ENCODE measurements at places on chromosomes 5 and 9.

DNA sequence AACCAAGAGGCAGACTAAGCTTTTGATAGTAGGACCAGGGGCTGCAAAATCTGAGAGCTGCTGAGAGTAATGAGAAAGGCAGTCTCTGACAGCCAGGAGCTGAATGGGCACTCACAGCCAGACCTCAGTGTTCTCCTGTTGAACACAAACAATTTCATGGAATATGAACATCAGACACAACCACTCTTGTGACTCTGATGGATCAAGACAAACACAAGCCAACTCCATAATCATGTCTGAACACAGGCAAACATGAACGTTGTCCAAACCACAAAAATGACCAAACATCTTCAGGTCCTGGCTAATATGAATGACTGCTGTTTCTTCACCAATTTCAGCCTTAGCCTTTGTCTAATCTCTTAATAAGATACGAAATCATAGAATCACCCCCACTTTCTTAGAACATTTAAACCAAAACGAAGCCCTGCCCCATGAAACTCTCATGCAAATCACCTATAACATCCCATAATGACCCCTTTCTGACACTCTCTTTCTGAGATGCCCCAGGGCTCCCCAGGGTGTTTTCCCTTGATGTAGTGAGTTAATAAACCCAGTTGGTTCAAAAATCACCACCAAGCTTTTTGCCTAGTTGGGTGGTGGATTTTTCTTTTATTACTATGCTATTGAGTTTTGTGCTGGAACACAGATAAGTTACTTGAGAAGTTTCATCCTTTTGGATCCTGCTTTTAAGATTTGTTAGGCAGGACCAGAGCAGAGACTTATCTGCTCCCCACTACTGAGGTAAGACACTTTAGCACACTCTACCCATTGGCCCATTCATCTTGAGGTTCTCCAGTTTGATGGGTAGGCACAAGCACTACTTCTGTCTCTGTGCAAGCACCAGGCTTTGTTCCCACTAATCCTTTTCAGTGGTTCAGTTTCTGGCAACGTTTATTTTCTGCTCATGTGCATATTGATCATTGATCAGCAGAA, 5.9 kb upstream of the ERAP2 start:
- no peak for DNase-seq

DNA sequence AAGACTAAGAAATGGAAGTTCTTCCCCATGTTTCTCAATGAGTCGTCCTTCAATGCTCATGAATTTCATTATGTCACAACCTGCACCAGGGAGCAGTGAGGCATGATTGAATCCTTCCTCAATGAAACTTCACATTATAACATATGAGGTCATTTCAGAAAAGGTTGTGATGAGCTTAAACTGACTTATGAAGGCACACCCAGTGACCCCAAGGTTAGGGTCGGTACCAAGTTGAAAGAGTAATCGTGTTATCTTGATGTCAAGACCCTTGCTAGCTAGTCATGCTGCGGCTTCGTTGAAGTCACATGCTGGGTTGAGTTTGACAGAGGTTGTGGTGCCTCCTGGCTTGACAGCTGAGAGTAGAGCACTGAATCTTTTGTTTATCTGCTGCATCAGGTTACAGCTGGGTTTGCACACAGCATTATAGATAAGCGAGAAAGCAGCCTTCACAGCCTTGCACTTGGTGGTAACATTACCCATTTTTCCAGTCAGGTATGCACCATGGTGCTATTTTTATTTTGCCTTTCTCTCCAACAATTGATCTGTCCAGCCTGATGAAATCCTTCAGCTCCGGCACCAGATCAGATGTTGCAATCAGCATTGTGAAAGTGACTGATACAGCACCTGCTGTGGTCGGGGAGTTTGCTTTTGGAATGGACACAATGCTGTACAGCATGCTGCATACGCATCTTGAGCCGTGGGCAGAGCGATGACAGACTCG, 133.2 kb downstream of the ERCC6L2 start:
- DNase-seq, result no peak

DNA sequence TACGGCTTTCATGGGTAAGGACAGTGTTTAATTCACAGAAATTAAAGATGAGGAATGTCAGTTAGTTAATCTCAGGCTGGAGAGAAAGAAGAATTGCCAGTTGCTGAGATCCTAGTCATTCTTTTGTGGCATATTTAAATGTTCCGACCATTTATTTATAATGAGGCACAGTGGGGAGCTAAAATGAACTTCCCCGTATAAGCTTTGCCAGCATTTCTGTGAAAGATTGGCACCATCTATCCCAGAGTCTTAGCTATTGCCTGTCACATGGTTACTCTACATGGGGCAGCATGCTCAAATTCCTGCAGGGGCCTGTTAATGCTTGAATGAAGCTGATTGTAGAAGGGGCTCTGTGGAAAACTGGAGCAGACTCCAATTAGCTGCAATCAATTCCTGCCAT, 314.1 kb downstream of the PRELID2 start:
- DNase-seq, result no peak

GRCh38 chr9:70493029-70493428, 78.6 kb upstream of the KLF9 start:
- DNase-seq, result no peak

All from progenitor cell of endocrine pancreas (in vitro differentiated cells).